WERI-Rb-1 (cell line): ENCODE measurements at places on chromosomes 3 and 15.

- DNase-seq: no peak
These were observed 1.0 kb upstream of the CD200R1L start for GRCh38 chr3:112847692-112848091.

- DNase-seq: no peak
These were observed 17.1 kb upstream of the SNX22 start for GRCh38 chr15:64134345-64134829.

DNA sequence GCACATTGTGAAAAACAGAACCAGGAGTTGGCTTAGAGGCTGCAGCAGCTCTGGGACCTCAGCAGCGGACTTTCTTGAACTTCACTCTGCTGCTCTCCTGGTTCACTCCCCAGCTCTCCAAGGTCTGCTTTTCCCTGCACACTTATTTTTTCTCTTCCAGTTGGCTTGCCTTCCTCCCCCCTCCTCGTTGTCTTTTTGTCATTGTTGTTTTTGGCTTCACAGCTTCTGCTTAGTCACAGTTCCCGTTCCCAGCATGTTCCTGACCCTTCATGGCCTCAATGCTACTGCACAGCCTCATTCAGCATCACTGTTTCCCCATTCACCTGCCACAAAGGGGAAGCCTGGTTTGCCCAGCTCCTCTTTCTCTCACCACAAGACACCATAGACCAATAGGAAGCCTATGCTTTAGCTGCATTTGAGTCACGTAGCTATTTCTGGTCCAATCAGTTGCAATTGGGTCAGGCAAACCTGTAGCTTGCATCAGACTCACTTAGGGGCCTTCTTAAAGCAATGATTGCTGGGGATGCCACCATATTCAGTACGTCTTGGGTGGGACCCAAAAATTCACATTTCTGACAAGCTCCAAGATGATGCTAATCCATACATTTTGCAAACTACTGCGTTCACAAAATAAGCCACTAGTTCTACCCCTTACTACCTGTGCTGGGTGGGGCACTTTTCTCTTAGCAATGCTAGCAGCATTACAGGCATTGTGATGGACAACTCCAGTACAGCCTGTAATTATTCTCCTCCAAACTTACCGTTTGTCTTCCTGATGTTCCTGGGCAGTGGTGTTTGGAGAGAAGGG lies 7.8 kb upstream of the SUMF1 start:
- no peak for DNase-seq

DNA sequence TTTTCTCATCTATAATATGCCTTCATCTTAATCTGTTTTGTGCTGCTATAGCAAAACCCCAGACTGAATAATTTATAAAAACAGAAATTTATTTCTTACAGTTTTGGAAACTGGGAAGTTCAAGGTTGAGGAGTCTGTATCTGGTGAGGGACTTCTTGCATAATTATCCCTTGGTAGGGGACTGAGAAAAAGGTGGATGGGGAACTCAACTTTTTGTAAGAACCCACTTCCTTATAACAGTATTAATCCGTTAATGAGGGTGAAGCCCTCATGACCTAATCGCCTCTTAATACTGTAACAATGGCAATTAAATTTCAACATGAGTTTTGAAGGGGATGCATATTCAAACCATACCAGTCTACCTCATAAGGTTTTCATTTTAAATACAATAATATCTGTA lies 17.4 kb upstream of the MYH15 start:
- DNase-seq: no peak

DNA sequence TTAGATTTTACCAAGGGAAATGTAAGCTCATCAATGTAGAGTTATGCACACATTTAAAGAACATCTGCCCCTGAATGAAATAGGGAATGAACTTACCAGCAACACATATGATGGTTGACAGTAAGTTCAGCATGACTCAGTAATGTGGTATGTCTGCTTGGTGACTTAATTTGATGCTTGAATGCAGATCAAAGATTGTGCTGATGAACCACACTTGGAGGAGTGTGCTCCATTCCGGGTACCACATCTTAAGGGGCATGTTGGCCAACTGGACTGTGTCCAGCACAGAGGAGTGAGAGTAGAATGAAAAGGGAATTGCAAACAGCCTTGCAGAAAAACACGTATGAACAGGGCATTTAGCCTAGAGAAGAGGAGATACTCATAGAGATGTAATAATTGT lies 171.0 kb upstream of the RARB start:
- DNase-seq: no peak

DNA sequence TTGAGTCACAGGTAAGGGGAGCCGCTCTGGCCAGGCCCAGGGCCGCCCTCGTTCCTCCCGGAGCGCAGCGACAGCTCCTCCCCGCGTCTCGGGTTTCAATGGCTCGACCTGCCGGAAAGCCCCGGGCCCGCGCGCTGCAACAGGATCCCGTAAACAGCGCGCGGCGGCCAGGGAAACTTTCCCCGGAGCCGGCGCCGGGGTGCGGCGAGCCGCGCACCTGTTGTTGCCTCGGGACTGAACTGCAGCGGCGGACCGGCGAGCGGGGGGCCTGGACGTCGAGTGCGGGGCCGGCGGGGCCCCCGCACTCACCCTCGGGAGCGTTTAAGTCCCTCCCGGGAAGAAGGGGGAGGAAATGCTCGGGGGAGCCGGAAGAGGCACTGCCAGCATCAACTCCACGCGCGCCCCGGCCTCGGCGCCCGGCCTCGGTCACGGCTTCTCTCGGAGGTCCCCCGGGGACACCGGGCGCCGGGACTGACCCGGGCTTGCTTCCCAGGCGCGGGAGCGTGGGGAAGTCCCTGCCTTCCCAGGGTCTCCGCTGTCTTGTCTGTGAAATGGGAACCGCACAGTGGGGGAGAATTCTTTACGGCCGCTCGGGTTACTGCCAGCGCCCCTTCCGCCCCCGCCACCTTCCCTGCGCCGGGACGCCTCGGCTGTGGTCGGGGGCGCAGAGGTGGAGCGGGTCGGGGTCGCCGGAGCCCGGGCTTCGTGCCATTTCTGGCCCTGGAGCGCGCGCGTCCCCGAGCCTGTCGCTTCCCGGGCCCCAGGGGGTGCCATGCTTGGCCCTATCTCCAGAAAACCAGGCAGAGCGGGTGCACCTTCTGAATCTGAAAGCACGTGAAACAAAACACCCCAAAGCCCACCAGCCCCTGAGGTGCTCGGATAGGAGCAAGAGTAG lies 7.5 kb upstream of the PGPEP1L start:
- peak; percentile 58 for DNase-seq

DNA sequence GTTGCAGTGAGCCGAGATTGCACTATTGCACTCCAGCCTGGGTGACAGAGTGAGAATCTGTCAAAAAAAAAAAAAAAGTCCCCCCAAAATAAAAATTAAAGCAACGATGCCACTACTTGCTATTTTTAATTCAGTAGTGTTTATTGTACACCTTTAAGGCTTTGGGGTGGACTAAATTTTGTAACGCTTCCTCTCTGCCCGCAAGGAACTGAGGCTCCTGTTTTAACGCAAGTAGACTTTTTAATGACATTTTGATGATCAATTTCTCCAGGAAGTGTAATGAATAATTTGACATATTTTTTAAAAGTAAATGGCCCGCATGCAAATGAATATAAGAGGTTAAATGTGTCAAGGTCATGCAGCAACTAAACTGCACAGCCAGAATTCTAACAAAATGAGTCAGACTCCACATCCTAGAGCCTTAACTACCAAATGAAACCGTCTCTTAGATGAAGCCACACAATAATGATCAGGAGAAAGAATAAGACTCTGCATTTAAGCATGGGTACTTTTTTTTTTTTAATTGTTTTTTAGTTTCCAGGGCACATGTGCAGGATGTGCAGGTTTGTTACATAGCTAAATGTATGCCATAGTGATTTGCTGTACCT lies 96.8 kb upstream of the LMOD3 start:
- no peak for DNase-seq

DNA sequence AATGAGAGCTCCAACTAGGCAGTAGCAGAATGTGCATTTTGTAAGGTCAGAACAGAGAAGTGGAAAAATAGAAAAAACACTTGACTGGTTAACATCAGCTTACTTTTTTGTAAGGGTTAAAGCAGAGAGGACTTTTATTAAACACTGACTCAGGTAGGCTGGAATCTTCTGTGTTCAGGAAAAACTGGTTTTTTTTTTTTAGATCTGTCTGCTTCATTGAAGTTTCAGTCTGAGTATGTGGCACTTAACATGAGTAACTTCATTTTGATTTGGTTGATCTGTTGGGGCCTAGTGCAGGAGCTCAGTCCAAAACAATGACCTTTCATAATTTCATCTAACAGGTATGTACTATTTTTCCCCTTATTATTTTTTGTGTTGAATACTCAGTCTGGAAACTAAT lies 141.1 kb downstream of the DOCK3 start:
- DNase-seq: no peak

- no peak for DNase-seq
These were observed 29.8 kb upstream of the TSC22D2 start for GRCh38 chr3:150378301-150378748.
